A549 treated with DMSO at 1 μM for 4 hours (cell line): ENCODE measurements at places on chromosomes 11 and 22. TPM values are rescaled to one million over a fixed set of nuclear protein-coding genes. Genes with fewer than 3 reads are reported as not detected.

Gene SCO2
- total RNA-seq, result 2.6 to 8.0 TPM (median 5.4 TPM) in 5 replicates

Gene BIRC3
- total RNA-seq, result 28.3 to 40.2 TPM (median 32.7 TPM) in 5 replicates

Gene MPZL3
- 0.35 to 0.45 TPM (median 0.40 TPM) in 5 replicates for total RNA-seq

Gene ENTHD1
- total RNA-seq, result not detected in 5 replicates

Gene BRSK2
- 6.5 to 7.6 TPM (median 6.8 TPM) in 5 replicates for total RNA-seq

Gene RAB3IL1
- 9.9 to 13.9 TPM (median 10.2 TPM) in 5 replicates for total RNA-seq

Gene PACSIN2
- total RNA-seq, result 66.5 to 72.5 TPM (median 69.2 TPM) in 5 replicates

Gene MRGPRF
- total RNA-seq, result 0.07 to 0.15 TPM (median 0.14 TPM) in 3 of 5 replicates, not detected in the others

Gene CLDN5
- total RNA-seq, result not detected in 5 replicates

Gene BLID
- total RNA-seq, result 0.10 to 0.29 TPM in 2 of 5 replicates, not detected in the others

Gene F2
- 1.9 to 3.1 TPM (median 2.1 TPM) in 5 replicates for total RNA-seq

Gene TBC1D22A
- 7.5 to 11.0 TPM (median 10.1 TPM) in 5 replicates for total RNA-seq

Gene HEPHL1
- not detected in 5 replicates for total RNA-seq

Gene SLC25A45
- 10.5 to 12.9 TPM (median 11.5 TPM) in 5 replicates for total RNA-seq

Gene SMIM35
- total RNA-seq, result not detected in 5 replicates

Gene SCUBE1
- total RNA-seq, result 0.09 to 0.20 TPM (median 0.15 TPM) in 5 replicates

Gene MN1
- total RNA-seq, result 3.0 to 4.6 TPM (median 4.3 TPM) in 5 replicates

Gene HEPN1
- not detected in 5 replicates for total RNA-seq

Gene TREH
- total RNA-seq, result 0.05 TPM in 1 of 5 replicates, not detected in the others

Gene THY1
- total RNA-seq, result 10.4 to 20.1 TPM (median 12.8 TPM) in 5 replicates

Gene MUC6
- total RNA-seq, result 0.01 TPM in 2 of 5 replicates, not detected in the others

Gene DGCR8
- total RNA-seq, result 21.2 to 21.7 TPM (median 21.4 TPM) in 5 replicates

Gene MS4A15
- total RNA-seq, result not detected in 5 replicates

Gene GNAZ
- total RNA-seq, result 1.7 to 2.9 TPM (median 2.2 TPM) in 5 replicates

Gene CBLIF
- total RNA-seq, result not detected in 5 replicates

Gene TAGLN
- total RNA-seq, result 58.4 to 157 TPM (median 104 TPM) in 5 replicates

Gene MMP27
- total RNA-seq, result not detected in 5 replicates

Gene BCL2L13
- total RNA-seq, result 32.0 to 39.9 TPM (median 37.8 TPM) in 5 replicates

Gene IGSF22
- not detected in 5 replicates for total RNA-seq

Gene C11orf21
- not detected in 5 replicates for total RNA-seq

Gene TRAF6
- total RNA-seq, result 6.7 to 8.1 TPM (median 7.8 TPM) in 5 replicates

Gene OR6T1
- total RNA-seq, result not detected in 5 replicates

Gene IFITM5
- total RNA-seq, result not detected in 5 replicates

Gene MRGPRX3
- total RNA-seq, result 0.10 TPM in 1 of 5 replicates, not detected in the others

Gene JRKL
- total RNA-seq, result 4.3 to 7.1 TPM (median 5.7 TPM) in 5 replicates

Gene SEC14L6
- not detected in 5 replicates for total RNA-seq

Gene MOV10L1
- total RNA-seq, result not detected in 5 replicates

Gene RBMXL2
- total RNA-seq, result not detected in 5 replicates

Gene P2RX6
- 0.56 to 0.94 TPM (median 0.86 TPM) in 5 replicates for total RNA-seq

Gene APOL5
- not detected in 5 replicates for total RNA-seq

Gene SLC43A1
- 2.6 to 3.9 TPM (median 3.3 TPM) in 5 replicates for total RNA-seq

Gene OR8A1
- total RNA-seq, result not detected in 5 replicates

Gene APOBEC3F
- total RNA-seq, result 1.9 to 2.4 TPM (median 2.3 TPM) in 5 replicates

Gene MMP13
- 0.05 TPM in 1 of 5 replicates, not detected in the others for total RNA-seq

Gene DDI1
- not detected in 5 replicates for total RNA-seq
